ENCODE measurements at places on chromosomes 1 and 21.

GRCh38 chr1:214648801-214649200, 45.8 kb downstream of the CENPF start:
- DNase-seq: no peak

- no peak for DNase-seq
These were observed 309.0 kb downstream of the PTGER3 start for GRCh38 chr1:70738624-70739023.

GRCh38 chr1:162854245-162854882, 6.6 kb downstream of the CCDC190 start:
- DNase-seq: peak; percentile 83

DNA sequence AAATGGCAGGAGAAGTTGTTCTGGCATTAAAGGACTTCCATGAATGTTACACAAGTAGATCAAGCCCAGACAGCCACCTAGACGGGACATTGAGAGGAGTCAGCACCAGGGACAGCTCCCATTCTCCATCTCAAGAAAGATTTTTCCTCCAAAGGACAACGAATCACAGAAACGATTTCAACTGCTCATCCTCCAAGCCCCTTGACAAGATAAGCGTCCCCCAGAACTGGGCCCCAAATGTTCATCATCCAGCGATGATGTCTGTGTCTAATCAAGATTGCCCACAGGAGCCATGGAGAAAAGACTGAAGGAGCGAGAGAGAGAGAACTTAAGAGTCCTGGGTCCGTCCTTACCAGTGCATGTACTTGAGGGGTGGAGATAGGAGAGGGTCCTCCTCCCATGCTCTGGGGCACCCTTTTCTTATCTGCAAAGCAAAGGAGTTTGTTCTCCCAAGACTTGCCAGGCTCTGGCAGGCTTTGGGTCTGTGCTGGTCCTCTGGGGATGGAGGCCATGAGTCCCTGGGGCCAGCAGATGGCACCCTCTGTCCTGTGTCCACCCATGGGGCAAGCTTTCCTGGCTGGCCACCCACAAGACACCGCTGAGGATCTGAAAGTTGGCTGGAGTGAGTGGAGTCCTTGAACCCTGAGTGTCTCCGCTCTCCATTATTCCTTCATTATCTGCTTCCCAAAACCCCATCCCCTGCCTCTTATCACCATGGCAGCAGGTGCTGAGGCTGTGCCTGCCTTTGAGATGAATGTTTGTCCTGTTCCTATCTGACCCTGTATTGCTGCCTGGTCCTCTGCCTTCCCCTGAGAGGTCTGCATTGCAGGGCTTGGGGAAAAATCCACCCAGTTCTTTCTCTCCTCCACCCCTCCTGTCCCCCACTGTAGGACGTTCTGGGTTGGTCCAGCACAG, 164.6 kb downstream of the ACTL8 start:
- peak; percentile 53 for DNase-seq

DNA sequence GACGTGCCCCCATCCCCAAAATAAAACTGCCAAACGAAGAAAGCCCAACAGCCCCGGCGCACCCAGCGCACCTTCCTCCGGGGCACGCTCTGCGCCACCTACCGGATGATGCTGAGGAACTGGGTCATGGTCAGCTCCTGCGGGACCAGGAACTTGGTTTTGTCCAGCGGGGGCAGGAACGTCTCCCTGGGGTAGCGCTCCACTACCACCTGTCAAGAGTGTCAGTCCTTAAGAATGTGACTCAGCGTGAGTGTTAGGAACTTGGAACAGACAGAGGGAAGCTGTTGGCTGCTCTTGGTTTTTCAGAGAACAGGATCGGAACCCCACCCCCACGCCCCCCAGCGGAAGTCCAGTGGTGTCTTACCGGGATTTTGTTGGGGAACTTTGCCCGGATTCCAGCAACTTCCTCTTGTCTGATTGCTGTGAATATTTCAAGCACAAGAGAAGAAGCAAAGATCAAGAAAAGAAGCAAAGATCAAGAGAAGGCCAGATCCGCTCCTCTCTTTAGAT, 431 bp downstream of the MAP1LC3C start:
- peak; percentile 81 for DNase-seq

GRCh38 chr1:155910621-155911121, 478 bp downstream of the RIT1 start:
- DNase-seq: peak; percentile 40

- peak; percentile 49 for DNase-seq
These were observed 43.0 kb downstream of the SNX7 start for GRCh38 chr1:98704474-98704873.

DNA sequence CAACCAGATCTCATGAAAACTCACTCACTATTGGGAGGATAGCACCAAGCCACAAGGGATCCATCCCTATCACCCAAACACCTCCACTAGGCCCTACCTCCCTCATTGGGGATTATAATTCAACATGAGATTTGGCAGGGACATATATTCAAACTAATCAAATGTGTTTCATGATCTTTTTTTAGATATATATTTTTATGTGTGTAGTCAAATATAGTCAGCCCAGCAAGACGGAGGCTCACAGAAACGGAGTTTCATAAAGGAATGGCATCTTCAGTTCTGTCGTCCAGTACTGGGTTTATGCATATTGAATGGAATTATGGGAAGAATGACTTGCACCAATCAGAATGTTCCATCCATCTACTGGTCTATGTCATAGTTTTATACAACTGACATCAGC, 343.3 kb upstream of the KAZN start:
- no peak for DNase-seq

DNA sequence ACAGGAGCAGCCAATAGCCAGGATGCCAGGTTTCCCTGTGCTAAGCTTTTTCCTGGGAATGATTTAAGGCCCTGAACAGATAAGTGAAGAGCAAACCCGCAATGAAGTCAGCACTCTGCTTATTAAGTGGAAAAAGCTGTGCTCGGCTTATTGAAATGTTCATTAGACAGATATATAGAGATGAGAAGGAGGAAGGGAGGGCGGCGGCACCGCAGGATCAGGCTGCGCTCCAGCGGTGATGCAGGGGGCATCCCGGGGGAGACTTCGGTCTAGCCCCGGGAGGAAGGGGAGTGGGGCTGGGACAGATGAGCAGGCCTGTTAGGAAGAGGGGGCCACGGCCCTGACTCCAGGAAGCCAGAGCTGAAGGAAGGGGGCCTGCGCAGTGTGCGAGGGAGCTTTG, 115.0 kb downstream of the TMEM53 start:
- DNase-seq: no peak

- DNase-seq: no peak
These were observed 123.0 kb downstream of the TIAM1 start for GRCh38 chr21:31221043-31221442.

- DNase-seq: no peak
These were observed 6.8 kb upstream of the ALDH4A1 start for GRCh38 chr1:18908911-18909771.

DNA sequence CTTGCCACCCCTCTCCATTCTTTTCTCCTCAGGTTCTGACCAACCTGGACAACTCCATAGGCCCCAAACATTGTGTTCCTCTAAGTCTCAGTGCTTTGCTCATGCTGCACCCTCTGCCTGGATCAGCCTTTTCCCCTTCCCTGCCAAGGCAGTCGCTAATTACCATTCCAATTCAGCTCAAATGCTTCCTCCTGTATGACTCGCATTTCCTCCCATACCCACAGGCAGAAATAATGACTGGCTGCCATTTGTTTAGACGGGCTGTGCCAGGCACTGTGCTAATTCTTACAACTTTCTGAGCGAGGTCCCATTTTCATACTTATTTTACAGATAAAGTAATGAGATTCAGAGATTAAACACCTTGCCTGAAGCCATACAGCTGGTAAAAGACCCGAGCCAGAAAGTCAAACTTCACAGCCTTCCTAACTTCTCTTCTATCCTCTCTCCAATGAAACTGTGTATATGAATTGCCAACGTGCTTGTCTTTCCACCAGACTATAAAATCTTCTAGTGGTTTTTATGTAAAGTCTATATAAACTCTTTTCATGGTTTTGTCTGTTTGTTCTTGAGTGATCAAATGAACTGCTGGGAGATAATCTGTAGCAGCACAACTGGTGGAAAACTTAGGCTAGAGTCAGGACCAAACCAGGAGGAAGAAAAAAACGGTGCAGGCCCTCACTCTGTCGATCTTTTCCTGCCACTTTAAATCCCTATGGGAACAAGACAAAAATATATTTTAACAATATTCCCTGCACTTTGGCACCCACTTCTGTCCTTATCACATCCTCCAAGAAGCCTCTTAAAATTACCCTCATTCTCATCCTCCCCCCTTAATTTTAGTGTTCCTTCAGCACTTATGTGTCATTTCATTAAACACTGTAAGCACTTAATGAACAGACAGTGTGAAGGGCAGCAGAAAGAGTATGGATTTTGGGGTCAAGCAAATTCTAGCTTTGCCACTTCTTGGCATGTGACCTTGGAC, 33.7 kb downstream of the RAB3B start:
- peak; percentile 39 for DNase-seq

GRCh38 chr1:218408942-218409341, 63.8 kb downstream of the TGFB2 start:
- no peak for DNase-seq

DNA sequence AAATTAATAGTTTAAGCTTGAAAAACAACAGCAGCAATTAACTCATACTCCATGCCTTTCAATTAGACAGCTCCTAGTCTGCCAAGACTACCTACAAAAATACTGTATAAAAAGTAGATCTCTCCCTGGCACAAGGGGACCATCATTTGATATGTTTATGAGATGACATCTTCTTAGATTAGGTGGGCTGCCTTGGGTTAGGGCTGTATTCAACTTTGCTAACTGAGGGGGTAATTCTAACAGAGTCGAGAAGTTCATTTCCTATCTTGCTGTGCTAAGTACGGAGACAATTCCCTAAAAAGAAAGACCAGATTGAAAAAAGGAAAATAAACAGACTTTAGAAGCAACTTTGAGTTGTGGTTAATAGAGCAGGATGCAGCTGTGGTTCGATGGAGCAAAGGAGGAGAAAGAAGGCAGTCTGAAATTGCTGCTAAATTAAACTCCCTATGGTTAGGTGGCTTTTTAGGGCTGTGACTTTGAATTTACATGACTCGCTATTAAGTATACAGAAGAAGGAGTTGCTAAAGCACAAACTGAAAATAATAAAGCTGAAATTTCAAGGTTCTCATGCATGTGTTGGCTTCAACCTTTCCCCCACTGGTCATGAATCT, 75.4 kb downstream of the CDC7 start:
- no peak for DNase-seq

DNA sequence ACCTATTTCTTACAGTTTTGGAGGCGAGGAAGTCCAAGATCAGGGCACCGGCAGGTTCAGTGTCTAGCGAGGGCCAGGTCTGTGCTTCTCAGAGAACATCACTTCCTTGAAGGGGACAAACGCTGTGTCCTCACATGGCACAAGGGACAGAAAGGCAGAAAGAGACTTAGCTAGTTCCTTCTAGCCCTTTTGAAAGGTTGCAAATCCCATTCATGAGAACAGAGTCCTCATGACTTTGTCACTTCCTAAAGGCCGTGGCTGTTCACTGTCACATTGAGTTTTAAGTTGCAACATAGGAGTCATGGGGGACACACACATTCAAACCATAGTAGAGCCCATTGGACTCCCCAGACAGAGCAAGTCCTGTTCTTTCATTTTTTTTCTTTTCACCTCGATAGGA, 27.4 kb downstream of the PER3 start:
- no peak for DNase-seq

DNA sequence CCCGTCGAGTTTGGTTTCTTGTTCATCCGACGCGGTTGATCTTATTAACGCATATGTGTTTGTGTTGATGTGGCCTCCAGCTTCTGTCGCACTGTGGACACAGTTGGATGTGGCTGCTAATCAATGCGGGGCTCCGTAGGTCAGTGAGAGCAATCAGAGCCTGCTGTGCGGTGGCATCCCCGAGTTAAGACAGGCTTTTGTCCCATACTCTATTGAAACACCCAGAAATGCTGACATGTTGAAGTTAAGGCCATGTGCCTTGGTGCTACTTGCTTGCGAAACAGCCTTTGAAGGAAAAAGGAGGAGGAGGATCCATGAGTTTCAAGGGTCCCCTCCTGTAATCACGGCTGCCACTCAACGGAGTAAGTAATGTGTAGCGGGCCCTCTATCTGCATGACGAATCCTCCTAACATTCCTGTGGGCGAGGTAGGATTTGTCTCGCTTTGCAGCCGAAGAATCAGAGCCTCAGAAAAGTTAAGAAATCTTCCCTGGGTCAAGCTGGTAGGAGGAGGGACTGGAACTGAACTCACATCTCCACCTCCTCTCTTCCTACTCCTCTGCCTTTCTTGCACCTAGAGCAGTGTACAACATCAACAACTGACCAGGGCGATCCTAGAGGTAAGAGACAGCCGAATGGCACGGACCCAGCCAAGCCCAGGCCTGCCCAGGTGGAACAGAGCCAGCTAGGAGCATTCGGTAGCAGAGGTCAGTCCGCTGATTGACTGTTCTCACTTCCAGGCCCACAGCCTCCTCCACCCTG, 19.5 kb downstream of the PDE9A start:
- peak; percentile 30 for DNase-seq

DNA sequence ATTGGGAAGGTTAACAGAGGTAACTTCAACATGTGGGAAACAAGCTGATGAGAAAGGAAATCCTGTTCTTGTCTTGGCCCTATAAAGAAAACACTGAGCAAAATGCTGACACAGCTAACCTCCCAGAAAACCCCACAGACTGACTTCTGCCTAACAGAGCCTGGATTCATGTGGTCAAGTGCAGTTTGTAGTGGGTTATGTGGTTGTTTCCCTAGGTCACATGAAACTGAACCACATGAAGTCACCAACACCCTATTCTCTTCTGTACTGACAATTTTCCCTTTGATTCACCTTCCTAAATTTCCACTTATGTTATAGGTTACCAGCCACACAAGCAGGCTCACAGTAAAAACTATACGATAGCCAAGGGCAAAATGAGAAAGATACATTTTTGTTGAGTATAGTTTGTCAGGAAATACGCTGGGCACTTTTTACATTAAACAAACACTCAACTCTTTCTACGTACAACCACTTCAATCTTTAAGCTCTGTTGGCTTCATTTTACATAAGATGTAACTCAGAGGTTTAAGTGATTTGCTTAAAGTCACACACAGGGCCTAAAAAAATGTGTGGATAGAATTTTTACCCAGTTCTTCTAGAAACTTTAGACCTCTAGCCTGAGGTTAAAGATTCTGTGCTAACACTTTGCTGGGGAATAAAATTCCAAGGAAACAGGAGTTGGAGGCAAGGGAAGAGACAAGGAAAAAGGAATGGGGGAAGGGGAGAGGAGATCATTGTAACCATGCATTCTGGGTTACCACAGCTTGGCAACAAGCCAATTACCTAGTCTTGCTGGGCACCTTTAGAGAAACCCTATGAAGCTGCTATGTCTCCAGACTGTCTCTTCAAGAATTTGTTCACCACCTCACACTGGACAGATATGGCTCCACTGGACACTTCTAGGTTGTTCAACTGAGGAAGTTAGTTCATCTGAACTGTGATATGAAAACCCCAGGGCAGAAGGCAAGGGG, 601.6 kb upstream of the USP24 start:
- no peak for DNase-seq

Data from fibroblast of skin of scalp (primary cell).